ENCODE measurements at places on chromosomes 11 and 22.

- no peak for DNase-seq
Observed at GRCh38 chr11:128053981-128054931, 533.1 kb downstream of the ETS1 start.

DNA sequence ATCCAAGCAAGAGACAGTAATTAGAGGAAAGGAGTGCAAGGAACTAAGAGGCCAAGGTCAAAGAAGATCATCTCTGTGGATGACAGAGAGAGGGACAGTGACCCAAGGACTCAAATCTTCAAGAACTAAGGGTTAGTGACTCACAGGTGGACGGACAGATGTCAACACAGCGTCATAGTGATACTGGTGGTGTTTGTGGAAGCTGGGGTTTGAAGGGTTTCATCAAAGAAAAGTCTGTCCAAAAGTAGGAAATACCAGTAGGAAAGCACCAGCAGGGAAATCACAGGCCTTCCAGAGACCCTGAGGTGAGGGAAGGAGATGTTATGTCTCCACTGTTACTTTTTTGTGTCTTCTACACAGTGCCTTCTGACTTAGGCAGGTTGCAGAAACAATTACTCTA is 32.2 kb downstream of the IL10RA start:
- DNase-seq = no peak

GRCh38 chr11:99683933-99684332 is 663.2 kb downstream of the CNTN5 start:
- no peak for DNase-seq

DNA sequence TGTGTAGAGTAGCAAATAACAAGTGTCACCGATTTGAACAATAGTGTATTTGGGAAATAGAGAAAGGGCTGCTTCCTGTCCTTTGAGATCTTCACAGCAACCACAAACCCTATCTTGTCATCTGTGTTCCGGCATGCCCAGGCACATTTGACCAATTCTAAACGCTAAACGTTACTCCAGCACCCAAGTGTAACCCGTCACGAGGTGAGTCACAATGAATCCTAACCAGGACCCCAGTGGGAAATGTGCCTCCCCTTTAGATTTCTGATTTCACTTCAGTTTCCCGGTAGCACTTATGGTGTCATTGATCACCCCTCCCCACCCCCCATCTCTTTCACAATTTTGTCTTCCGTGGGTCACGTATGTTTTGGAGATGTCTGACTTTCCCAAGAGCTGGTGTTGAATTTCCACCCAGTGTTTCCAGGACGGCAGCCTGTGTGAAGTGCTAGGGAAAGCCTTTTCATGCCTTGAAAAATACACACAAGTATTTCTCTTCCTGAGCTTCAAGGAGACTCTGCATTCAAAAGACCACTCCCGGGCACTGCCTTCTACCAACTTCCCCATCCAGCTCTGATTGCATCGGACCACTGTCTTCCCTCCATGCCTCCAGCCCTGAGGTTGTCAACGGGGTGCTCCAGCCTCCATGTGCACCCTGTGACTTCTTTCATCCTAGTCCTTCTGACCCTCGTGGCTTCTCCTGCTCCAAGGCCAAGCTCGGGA is 10.5 kb upstream of the C11orf24 start:
- no peak for DNase-seq

DNA sequence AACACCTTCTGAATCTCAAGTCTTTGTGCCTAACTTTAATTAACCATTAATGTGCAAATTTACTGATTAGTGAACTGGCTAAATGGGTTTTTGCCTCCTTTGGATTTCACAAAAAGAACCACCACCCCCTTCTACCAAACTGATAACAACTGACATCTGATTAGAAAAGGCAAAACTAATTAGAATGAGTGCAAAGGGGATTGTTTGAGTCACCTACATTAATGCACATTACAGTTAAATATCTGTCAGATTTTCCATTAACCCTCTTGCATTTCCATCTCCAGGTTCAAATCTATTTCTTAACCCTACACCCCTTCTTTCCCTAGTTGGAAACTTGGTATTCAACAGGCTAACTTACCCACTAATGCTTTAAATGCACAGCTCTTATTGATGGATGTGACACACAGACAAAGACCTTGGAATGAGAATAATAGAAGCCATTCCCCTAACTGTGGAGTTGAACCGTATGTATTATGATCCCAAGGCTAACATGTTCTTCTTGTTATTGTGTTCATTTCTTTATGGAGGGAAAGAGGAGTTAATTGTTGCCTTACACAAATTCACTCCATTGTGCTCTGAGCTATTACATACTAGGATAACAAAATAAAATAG is 161.5 kb upstream of the MTMR2 start:
- no peak for DNase-seq

DNA sequence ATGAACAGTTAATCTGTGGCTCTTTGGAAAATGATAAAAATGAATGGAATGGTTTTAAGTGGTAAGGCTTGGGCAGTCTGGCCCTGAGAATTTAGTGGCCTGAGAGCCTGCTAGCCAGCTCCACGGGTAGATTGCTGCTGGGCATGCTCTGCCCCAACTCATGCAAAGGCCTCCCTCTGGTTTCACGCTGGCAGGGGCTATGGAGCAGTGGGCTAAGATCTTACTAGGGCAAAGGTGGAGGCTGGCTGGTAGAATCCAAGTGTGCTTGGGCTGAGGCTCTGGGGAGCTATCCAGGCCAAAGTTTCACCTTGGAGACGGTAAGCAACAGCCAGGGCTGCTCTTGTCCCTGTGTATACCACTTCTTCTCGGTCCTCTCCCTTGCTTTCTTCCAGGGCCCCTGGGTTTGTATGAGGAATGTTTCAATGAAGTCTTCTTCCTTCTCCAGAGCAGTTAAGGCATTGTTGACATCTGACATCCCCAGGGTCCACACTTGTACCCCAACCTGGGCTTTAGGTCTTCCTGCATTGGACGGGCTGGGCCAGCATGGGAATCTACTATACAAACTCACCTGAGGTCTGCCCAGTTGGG is 27.4 kb downstream of the UBE2L3 start:
- no peak for DNase-seq

DNA sequence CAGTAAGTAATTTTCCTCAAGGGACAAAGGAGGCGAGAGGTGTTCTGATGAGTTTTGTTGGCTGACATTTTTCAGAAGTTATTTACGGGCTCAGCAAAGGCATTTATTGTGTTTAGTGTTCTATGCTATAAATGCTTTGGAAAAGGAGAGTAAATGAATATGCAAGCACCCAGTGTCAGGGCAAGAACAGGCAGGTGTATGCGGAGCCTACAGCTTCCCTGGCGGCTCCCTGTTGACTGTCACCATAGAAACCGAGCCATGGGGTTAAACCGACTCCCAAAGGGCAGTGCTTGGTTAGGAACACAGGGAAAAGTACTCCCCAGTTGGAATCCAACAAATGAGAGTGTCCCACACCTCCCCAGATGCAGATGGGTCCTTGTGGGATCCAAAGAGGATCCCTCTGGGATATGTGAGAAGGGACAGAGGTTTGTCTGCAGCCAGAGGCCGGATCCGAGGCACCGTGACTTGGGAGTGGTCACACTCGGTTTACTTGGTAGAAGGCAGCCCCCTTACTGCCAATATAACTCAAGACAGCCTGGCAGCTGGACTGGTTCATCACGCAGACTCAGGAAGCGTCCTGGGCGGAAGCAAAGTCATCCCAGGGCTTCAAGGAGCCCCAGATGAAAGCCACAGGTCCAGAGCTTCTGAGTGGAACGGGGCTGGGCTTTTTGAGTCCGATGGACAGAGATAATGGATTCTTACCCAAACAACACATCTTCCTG is 329.7 kb downstream of the CTTN start:
- no peak for DNase-seq

DNA sequence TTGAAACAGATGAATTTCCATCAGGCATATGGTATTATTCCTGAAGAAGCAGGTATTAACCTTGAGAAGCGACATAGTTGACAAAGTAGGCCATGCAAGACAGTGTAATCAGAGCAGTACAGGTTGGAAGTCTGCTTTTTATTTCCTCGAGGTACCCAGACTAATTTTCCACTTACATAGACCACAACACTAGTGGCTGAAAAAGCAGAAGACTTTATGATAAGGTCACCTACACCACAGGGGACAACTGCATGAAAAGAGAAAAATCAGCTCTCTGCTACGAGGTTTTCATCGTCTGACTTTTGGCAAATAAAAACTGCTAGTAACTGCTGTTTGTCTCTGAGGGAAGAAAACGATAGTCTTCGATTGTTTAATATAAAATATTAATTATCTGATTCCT is 77.5 kb downstream of the CNTN5 start:
- DNase-seq = no peak

GRCh38 chr11:2576111-2576510 is 123.7 kb downstream of the KCNQ1OT1 start:
- no peak for DNase-seq

DNA sequence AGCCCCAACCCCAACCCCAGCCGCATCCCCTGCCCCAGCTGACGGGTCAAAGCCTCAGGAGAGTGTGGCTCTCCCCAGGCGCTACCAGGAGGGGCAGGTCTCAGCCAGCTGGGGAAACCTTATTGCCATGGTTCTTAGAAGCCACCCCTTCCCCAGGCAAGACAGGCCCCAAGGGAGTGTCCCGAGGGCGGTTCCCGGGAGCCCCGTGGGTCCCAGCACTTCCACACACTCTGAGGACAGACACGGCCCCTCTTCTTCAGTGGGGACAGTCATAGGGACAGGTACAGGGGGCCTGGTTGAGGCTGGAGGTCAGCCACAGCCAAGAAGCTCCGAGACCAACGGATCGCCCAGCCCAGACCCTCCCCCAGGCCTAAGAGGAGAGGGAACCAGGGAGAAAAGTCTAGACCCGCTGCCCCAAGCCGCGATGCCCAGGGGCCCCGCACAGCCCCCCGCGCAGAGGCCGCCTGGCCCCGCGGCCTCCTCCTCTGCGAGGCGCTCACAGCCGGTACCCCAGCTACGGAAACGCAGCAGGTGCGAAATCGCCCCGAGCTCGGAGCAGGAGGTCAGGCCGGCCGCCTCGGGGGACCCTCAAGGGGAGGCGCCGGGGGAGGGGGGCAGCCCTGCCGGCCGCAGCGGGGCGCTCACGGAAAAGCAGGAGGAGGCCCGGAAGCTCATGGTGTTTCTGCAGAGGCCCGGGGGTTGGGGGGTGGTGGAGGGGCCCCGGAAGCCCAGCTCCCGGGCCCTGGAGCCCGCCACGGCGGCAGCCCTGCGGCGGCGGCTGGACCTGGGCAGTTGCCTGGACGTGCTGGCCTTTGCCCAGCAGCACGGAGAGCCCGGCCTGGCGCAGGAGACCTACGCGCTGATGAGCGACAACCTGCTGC is 2.6 kb downstream of the KLHDC7B start:
- DNase-seq = no peak

DNA sequence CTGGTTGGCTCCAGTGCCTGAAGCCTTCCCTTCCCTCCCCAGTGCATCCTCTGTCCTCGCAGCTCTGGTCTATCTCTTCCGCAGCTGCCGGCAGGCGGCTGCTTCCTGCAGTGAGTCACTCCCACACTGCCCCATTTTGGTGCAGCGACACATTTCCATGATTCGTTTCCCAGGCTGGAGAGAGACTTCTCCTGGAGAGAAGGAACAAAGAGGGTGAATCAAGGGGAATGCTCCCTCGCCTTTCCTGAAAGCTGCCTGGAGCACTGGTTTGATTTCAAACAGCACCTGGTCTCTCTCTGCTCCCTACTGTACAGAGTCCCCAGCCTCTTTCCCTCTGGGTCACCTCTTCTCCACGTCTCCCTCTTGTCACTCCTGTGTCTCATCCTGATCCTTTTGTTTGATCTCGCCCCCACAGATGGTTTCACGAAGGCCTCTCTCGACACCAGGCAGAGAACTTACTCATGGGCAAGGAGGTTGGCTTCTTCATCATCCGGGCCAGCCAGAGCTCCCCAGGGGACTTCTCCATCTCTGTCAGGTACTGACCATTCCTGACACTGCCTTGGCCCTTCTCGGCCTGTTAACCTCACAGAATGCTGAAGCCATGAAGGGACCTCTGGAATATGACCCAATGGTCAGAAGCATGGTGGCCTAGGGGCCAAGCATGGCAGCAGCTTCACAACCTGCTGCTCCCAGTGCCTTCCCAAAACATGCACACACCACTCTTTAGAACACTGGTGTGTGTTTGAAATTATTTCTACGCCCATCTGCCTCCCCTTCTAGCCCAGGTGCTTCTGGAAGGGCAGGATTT is at the start of gene TMA7B:
TSS of gene TMA7B (plus strand) at position 758 of the 808 bp plus-strand sequence. CDS start 3,978 bp downstream, outside the sequence.
- DNase-seq = peak; percentile 18

DNA sequence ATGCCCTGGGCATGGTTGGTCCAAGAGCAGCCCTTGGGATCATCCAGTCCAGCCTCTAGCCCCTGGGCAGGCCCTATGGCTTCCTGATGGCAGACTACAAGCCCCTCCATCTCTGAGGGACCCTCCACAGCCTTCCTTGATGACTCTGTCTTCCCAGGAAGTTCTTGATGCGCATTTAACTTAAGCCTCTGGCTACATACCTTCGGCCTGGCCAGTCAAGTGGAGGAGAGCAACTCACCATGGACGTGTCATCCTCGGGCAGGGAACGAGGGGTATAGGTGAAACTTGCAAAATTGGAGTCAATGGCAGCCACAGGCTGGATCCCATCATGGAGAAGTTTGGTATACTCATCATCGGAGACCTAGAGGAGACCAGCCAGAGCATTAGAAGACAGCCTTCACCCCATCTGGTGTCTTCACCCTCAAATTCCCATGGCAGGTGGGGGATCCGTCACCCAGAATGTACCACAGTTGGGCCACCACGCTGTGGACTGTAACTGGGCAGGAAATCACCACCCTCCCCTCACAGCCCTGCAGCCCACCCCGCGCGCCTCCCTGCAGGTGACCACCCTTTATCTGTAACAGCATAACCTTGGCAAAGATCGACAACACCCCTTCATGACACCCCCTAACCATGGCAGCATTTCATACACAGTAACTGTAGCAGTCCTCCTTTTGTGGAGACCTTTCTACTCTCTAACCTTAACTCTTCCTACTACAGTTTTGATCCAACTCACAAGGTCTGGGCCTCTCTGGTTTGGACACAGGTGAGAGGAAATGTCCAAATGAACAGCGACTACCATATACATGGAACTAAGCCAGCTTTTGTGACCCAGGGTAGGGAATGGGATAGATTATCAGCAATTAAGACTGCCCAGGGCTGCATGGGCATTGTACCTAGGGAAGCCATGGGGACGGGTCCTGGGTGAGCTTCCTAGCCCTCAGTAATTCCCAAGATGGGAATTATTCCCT is 91.7 kb downstream of the PDE2A start:
- DNase-seq = no peak

DNA sequence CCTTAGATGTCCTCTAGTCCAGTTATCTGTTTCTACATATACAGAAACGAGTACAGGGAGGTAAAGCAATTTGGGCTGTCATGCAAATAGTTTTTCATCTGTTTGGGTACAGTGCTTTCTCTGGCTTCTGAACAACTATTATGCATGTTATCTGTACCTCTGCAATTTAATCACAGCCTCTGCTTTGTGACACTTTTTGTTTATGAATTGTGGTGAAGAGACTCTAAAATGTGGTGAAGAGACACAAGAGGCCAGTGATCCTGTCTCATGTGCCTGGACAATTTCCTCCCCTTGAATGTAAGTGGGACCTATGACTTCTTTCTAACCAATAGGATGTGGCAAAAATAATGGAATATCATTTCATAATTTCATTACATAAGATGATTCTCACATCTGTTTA is 130.3 kb upstream of the ARHGAP42 start:
- no peak for DNase-seq

GRCh38 chr11:47857892-47858543 is 9.9 kb upstream of the NUP160 start:
- no peak for DNase-seq

Data from T follicular helper cell (primary cell).